ENCODE measurements at places on chromosomes 7 and 10.

DNA sequence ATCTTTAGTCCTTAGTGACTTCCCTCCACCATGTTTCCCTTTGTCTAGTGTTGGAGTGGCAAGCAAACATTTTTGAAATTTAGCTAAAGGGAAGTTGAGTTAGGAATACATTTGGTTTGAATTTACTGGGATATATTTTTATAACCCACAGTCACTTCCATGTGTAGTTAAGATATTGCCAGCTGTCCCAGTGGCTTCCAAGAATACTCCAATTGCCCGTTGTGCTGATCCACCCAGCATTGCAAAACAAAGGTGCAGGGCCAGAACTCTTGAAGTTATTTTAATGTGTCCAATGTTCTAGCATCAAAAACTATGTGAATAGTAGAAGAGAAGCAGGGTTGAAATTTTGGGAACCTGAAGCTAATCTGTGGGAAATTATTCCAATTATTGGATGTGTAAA, 2.5 kb upstream of the P4HA1 start:
- no peak for DNase-seq

DNA sequence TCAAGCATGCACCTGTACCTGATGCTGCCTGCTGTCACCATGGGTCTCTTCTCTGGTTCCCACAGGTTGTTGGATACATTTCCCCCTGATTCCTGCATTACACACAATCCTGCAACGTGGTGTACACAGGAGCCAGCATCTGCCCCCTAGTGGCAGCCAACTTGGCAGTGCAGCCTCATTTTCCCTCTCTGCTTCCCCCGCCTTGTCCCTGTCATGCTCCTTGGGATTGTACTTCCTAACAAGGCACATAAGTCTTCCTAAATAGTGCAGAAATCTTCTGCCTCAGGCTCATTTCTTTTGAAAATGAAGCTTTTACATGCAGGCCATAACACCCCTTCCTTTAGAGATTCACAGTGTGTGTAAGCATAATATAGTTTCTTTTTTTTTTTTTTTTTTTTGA, 387.5 kb downstream of the CCSER2 start:
- peak; percentile 24 for DNase-seq

DNA sequence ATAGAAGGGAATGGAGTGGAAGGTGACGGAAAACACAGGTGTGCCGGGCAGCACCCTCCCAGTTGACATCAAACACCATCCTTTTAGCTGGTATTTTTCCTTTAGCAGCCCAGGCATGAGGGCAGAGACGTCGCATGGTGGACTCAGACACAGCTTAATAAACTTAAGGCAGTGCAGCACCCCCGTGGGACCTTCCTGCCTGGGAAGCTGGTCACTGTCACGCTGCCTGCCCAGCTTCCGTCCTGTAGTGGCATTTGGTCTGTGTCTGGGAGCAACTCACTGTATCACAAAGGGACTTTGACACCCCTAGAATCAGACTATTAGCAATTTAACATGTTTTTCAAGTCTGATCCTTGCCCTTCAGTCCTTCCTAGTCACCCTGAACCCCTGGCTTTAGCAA, 35.8 kb downstream of the IL15RA start:
- DNase-seq = no peak

GRCh38 chr10:47165168-47165710, 134.8 kb upstream of the GDF10 start:
- no peak for DNase-seq

DNA sequence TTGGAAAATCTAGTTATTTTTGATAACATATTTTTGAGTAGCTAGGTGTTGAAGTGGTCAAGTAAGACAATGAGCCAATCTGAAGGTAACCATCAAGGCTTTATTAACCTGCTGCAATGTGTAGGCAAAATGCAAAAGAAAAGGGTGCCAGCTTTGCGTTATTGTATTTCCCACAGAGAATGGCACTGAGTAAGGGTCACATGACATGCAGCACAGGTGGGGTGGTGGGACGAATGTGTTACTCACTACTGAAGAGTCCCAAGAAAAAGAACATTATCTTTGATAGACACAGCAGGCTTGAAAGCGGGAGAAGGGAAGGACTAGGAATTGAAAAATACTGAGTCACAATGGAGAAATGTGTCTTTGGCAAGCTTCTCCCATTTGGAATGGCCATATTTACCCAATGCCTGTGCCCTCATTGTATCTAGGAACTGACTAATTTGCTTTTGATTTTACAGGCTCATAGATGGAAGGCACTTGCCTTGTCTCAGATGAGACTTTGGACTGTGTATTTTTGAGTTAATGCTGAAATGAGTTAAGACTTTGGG, 898.6 kb upstream of the POT1 start:
- no peak for DNase-seq

GRCh38 chr10:77333610-77334340, 303.8 kb downstream of the KCNMA1 start:
- peak; percentile 77 for DNase-seq

GRCh38 chr7:49715486-49715885, 58.0 kb upstream of the VWC2 start:
- DNase-seq = no peak

GRCh38 chr7:144842377-144842851, 6.6 kb upstream of the TPK1 start:
- no peak for DNase-seq

DNA sequence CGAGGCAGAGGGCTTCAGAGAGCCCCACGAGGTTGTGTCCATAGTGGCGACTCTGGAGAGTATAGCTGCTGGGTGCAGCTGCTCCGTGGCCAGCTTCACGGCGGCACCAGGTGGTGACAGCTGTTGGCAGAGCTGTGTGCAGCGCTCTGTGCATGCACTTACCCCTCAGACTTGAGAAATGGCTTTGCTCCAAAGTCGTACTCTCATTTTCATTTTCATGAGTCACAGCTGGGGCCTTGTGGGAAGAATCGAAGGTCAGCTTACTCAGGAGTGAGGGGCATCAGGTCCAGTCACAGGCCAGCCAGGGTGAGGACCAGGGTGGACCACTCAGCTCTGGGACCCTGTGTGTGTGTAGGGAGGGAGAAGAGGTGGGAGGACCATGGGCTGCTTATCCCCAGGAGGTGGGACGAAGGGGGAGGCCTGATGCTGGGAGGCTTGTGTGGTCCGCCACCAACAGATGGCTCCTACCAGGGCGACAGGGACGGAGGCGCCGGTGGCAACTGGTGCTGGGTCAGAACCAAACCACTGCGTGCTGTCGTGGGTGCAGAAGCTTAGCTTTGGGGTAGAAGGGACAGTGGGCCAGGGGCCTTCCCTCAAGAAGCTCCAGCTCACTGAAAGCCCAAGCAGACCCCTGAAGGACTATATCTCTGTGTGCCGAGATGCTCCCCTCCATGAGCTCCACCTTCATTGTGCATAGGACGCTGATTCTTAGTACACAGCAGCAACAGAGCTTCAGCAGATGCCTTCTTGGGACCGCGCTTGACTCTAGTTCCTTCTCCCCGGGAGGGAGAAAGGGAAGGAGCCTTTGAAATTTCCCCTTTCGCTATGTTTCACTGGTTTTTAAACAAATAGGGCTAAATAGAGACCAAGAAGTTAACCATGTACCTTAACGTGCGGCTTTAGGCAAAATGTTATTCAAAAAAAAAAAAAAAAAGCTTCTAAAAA, 225.0 kb downstream of the CELF2 start:
- DNase-seq = no peak

DNA sequence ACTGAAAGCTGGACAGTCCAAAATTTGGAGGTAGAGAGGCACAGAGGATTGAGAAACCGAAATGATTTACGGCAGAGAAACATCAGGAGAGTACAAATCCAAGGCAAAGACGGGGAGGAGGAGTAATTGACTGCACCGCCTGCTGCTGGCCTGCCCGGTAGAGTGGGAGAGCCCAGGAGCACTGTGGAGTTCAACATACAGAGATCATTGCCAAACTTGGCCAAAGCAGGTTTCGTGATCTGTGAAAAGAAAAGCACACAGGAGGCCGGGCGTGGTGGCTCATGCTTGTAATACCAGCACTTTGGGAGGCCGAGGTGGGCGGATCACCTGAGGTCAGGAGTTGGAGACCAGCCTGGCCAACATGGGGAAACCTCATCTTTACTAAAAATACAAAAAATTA, 306.0 kb upstream of the PFKP start:
- no peak for DNase-seq

DNA sequence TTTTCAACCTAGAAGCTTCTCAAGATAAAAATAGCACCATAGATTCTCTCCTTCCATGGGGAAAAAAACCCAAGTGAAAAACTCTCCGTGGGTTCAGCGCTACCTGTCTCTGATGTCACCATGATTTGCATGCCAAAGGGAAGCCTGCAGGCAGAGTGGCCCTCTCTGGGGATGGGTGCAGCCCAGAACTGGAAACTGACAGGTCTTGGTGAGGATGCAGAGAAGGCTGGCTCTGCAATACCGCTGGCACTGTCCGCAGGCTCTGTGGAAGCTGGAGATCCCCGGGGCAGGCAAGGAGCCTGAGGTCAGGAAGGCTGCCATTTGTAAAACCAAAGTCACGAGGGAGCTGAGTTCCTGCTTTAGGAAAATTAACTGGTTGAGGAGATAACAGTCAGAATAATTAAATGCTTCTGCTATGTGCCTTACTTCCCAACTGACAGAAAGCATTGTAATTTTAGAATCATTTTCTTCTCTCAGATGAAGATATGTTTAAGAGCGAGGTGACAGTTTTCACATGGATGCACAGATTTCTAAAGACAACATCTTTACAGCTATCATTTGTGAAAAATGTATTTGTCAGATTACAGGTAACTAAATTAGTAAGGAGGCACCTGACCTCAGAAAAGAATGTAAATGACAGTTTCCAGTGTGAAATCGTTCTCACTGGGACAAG, 731.5 kb upstream of the FZD8 start:
- DNase-seq = no peak

DNA sequence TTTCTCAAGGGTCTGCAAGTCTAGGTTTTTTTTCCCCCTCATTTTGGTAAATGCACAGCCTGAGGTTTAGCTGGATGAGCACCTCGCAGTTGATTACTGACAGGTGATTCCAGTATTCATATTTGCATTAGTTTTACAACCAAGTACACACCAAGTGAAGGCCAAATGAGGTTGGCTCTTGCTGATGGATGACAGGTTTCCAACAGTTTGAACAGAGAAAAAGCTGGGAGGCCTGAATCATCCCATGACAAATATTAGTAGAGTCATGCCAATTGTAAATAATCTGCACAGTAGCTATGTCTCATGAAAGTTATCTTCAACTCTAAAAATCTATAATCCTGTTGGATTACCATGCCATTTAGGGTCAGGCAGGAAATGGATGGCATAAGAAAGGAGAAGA, 399.8 kb downstream of the HTR7 start:
- no peak for DNase-seq

Data from NCI-H1436 (cell line).